ENCODE measurements at places on chromosomes 16 and 17. TPM values are rescaled to one million over a fixed set of nuclear protein-coding genes. Genes with fewer than 3 reads are reported as not detected.

GRCh38 chr17:5769593-5770354, 185.5 kb upstream of the NLRP1 start:
- no peak for DNase-seq

GRCh38 chr17:11772031-11772430, 173.8 kb downstream of the DNAH9 start:
- no peak for DNase-seq

ITGAL gene
- total RNA-seq, result 717 TPM

GRCh38 chr17:4082136-4082924, 60.5 kb downstream of the ZZEF1 start:
- DNase-seq, result no peak

DNA sequence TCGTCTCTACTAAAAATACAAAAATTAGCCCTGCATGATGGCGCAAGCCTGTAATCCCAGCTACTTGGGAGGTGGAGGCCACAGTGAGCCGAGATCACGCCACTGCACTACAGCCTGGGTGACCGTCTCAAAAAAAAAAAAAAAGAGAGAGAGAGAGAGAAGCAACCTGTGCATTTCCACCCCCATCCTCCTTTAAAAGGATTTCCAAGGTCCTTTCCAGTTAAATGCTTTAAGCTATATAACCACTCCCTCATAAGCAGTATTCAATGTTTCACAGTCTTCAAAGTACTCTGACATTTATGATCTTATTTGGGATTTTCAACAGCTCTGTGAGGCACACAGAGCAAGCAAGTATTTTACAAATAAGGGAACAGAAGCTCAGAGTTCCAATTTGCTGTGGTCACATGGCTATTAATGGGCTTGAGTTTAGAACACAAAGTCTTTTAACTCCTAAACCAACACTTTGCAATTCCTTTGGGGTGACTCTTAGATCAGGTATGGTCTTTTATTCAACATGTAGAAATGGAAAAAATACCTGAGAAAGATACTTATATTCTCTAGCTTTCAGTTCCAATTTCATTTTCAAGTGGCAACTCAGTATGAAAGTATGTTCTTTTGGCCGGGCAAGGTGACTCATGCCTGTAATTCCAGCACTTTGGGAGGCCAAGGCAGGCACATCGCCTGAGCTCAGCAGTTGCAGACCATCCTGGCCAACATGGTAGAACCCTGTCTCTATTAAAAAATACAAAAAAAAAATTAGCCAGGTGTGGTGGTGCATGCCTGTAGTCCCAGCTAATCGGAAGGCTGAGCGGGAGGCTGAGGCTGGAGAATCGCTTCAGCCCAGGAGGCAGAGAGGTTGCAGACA, 31.3 kb downstream of the SPOP start:
- peak; percentile 63 for DNase-seq

G6PC1 gene
- not detected for total RNA-seq

- no peak for DNase-seq
Observed at GRCh38 chr16:8722025-8722348, 47.6 kb downstream of the ABAT start.

Data from natural killer cell treated with Interleukin-12 subunit alpha and Interleukin-12 subunit beta and Interleukin-15 and Interleukin-18, amount 100 ng/mL, for 72 hours (primary cell).